ENCODE measurements at places on chromosomes 6 and 20.

DNA sequence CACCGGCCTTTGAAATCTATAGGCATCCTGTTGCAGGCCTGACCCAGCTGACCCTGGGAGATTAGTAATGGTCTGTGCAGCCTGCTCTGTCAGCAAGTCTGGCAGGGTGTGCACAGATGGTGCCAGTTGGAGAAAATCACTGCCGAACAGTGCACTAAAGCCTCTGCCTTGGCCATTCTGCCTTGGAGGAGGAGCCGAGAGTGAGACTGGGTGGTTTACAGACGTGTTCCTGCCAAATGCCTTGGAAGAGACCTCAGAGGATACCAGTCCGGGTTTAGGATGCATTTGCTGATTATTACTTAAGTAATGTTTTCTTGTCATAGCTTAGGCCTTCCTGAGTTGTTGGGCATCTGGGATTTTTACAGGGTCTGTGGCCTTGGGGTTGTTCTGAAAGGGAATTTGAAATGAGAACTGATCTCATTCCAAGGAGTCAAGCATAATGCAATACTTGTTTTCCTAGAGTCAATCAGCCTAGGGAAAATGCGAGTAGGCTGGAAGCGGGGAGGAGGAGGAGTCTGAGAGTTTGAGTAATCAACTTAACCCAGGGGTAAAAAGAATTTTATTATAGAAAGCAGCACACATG lies 292.1 kb downstream of the SOX4 start:
- DNase-seq: no peak

GRCh38 chr6:25401711-25402110 lies 122.5 kb downstream of the CARMIL1 start:
- DNase-seq: no peak

- peak; percentile 88 for DNase-seq
Measured at GRCh38 chr20:57709823-57710799, at the start of gene PMEPA1. Gene PMEPA1 (minus strand): TSS chr20:57710015. CDS start chr20:57709582, 433 bp downstream.

DNA sequence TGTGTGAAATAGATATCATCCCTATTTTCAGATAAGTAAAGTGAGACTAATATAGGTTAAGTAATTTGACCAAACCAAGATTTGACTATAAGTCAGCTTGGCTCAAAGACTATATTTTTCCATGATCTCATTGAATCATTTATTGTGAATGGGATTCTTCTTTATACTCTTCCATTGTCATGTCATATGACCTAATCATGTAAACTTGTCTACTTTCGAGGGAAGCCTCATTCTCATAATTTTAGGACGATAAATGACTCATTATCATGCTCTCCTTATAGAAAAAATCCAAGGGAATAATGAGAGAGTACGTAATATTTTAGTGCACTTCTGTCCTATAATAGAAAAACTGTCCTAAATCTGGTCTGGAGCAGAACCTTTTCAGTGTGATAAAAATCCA lies 40.9 kb upstream of the CCN6 start:
- no peak for DNase-seq

- DNase-seq: no peak
Measured at GRCh38 chr6:106439459-106439858, 78.9 kb downstream of the CRYBG1 start.

GRCh38 chr6:155117256-155117655 lies 122.1 kb downstream of the TIAM2 start:
- DNase-seq: no peak

DNA sequence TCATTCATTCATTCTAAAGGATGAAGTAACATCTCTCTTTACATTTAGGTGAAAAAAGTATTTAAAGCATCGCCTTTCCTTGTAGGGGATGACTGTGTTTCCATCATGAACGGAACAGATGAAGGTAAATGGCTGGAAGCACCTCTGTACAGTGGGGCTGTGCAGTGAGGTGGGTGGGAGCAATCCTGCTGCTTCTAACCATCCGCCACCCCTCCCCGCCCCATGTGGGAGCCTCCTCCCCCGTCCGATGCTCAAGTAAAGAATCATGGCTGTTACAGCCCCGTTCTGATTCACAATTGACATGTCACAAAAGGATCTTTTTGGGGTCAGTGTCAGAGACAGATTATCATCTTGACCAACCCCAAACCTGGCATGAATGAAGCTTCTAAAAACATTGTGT lies 19.3 kb downstream of the ENTPD6 start:
- DNase-seq: no peak

DNA sequence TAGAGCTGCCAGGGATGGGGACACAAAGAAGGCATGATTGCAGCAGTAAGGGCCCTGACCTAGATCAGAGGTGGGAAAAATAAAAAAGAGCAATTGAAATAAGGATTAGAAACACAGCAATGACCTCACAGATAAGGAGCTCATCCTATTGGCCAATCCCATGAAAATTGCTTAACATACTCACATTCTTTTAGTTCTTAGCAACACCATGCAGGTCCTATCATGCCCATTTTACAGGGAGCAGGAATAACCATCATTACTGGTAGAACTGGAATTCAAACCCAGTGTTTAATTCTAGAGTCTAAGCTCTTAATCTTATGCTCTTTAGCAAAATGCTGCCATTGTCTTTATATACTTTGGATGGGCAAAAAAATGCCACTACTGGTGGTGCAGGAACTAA lies 267.7 kb downstream of the RNF144B start:
- DNase-seq: no peak

- no peak for DNase-seq
Measured at GRCh38 chr20:32327087-32327681, 30.9 kb upstream of the ASXL1 start.

DNA sequence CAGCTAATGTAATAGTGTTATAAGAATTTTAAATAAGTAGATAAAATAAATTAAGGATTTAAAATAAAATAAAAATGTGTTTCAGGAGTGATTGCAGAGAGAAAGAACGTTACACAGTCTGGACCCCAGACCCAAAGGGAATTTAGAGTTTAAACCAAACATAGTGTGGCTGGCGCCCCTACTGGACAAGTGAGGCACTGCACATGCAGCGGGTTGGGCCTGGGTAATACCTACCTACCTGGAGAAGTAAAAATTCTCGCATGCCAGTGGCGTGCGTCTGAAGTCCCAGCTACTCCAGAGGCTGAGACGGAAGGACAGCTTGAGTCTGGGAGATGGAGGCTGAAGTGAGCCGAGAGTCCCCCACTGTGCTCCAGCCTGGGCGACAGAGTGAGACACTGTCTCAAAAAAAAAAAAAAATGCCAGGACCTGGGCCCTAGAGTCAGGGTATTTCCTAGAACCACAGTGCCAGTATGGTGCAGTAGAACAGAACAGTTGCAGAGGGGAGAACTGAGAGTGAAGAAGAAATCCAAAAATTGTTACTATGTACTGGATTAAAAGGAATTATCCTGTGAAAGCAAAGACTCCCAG lies 71.4 kb upstream of the TCF21 start:
- DNase-seq: peak; percentile 40

- no peak for DNase-seq
Measured at GRCh38 chr6:35894776-35895175, 26.1 kb downstream of the SRPK1 start.

- no peak for DNase-seq
Measured at GRCh38 chr6:169253337-169254238, at the start of gene THBS2. Gene THBS2 (minus strand): TSS chr6:169253846. CDS start chr6:169250784, 3,062 bp downstream.

Data from stimulated activated CD4-positive, alpha-beta T cell treated with anti-CD3 and anti-CD28 coated beads, Interleukin-1b, Interleukin-23, amount 100 ng/mL, for 48 hours (primary cell).